ENCODE measurements at places on chromosomes 2 and 18. TPM values are rescaled to one million over a fixed set of nuclear protein-coding genes. Genes with fewer than 3 reads are reported as not detected.

GRCh38 chr2:167825664-167826063, 421.7 kb downstream of the STK39 start:
- no peak for DNase-seq

DNA sequence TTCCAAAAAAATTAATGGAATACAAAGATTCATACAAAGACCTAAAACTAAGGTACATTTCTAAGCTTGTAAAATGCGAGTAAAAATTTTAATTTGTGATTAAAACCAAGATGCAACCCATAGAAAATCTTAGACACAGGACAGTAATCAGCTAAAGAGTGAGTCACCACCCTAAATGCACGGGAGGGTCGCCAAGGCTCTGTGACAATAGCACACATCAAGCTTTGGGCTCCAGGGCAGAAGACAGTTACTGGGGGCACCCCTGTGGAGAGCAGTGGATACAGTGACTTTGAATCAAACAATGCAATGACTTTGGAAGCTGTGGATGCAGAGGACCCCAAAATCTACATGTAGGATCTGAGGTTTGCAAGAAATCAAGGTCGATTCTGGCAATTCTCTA, 7.5 kb downstream of the FLACC1 start:
- no peak for DNase-seq

DNA sequence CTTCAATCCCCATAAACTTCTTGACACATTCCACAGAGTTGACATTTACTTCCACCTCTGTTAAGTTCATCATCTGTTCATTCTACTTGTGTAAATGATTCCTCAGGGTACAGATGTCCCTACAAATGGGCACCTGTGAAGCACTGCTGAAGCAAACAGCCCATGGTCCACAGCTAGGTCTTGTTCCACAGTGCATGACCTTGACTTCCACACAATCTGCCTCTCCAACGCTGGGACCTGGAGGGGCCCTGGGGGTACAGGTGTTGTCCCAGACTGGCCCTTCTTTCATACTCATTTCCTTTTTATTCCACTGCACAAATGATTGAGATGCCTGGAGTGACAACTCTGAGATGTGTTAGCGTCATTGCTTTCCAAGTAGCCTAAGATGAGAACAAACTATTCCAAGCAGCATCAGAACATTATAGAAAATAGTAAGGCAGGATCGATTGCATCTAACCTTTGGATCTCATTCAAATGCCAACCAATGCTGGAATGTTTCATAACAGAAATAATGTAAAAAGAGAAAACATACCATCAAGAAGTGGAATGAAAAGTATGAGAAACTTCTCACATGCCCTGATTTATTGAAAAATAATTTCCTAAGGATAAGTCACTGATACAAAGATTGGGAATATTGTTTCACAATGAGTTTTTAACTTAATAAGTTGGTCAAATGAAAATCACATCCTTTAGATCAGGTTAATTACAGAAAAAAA, 31.2 kb downstream of the PIEZO2 start:
- no peak for DNase-seq

GRCh38 chr2:69789772-69790600, 39.5 kb upstream of the GMCL1 start:
- no peak for DNase-seq

DNA sequence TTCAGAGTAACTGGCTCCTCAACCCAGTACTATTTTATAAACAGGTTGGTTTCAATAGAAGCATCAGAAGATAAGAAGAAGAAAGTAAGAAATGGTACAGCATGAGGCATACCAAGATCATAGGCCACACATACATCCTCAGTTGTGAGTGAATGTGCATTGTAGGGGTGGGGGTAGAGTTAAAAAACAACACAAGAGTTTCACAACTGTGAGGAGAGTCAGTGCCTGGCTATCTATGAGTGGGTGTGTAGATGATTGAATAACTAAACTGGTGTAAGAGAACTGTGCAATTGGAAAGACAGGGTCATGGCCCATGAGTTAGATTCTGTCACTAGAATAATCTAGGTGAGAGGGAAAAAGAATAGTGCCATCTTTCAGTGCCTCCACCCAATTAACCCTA, 748.2 kb upstream of the ACVR2A start:
- DNase-seq, result no peak

The SERPINB13 gene
- not detected for total RNA-seq

The CNRIP1 gene
- total RNA-seq, result not detected

The RALBP1 gene
- 46.9 TPM for total RNA-seq
